ENCODE measurements at places on chromosomes 4 and X. TPM values are rescaled to one million over a fixed set of nuclear protein-coding genes. Genes with fewer than 3 reads are reported as not detected.

The MAGEA3 gene
- total RNA-seq = not detected

The GLRA3 gene
- not detected for total RNA-seq

The AP1S2 gene
- total RNA-seq = 63.4 TPM

The SLC39A8 gene
- total RNA-seq = 295 TPM

The ZNF41 gene
- 10.7 TPM for total RNA-seq

The SH2D1A gene
- 0.44 TPM for total RNA-seq

The PAGE1 gene
- not detected for total RNA-seq

The UGT2B17 gene
- total RNA-seq = not detected

- peaks cover 14% of the 10 kb centered on the region for H3K4me1 ChIP-seq
- no peaks in the 10 kb centered on the region for H3K36me3 ChIP-seq
- H3K27me3 ChIP-seq = peaks cover 4% of the 10 kb centered on the region
- no peak overlapping the region for H3K4me3 ChIP-seq
- H3K27ac ChIP-seq = no peak overlapping the region
- no peak for DNase-seq
Measured at GRCh38 chr4:56659946-56660345, 21.1 kb downstream of the HOPX start.

GRCh38 chr4:141417387-141417786 lies 196.7 kb downstream of the ZNF330 start:
- no peaks in the 10 kb centered on the region for H3K4me1 ChIP-seq
- H3K36me3 ChIP-seq = no peaks in the 10 kb centered on the region
- DNase-seq = no peak
- H3K27me3 ChIP-seq = no peaks in the 10 kb centered on the region

DNA sequence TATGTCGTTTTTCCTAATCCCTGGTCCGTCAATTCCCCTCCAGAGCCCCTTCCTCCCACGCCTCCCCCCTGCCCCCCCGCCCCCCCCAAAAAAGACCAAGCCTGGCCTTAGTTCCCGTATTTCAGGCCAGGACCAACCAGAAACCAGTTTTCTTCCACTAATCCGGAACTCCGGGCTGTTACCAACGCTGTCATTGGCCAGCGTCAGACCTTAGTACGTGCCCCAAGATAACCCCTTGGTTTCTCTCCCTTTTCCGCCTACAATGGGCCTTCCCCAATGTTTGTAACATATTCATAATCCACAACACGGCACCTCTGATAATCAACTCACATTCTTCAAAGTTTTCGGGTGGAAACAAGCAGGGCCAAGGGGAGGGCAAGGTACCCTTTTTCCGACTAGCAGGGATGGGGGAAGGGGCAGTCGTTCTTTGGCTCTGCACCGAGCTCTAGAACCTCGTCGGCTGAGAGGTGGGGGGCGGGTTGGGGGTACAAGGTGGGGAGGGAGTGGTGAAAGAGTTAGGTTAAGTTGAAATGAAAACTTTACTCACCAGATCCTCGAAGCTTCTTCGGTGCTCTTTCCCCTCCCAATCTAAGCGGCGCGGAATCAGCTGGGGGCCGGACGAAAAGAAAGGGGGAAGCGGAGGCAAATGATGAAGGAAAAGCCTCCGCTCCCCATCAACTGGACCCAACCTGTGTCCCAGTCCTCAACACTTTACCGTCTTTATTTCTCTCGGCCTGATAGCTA lies 1.5 kb downstream of the BRWD3 start:
- peaks cover 11% of the 10 kb centered on the region for H3K4me1 ChIP-seq
- no peaks in the 10 kb centered on the region for H3K36me3 ChIP-seq
- DNase-seq = peak; percentile 71
- H3K27me3 ChIP-seq = no peaks in the 10 kb centered on the region

DNA sequence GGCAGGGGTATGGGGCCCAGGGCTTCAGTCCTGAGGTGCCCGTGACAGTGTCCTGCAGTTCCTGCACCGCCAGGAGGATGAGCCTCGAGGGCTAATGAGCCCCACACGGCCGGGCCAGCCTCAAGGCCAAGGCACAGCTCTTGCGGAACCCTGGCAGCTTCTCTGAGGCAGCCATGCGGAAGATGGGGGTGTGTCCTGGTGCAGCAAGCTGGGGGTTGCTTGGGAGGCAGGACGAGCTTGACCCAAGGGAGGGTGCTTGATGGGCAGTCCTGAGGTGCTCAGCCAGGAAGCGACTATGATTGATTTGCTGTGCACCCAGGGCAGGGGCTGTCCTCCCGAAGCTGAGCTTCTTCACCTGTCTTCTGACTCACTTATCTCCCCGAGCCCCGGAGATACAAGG lies 9.1 kb upstream of the FGFR3 start:
- no peak overlapping the region for H3K4me3 ChIP-seq
- H3K4me1 ChIP-seq = no peaks in the 10 kb centered on the region
- no peak for DNase-seq
- no peaks in the 10 kb centered on the region for H3K36me3 ChIP-seq
- no peaks in the 10 kb centered on the region for H3K27me3 ChIP-seq

- DNase-seq = no peak
- H3K27me3 ChIP-seq = no peaks in the 10 kb centered on the region
- no peak overlapping the region for H3K4me3 ChIP-seq
- H3K36me3 ChIP-seq = no peaks in the 10 kb centered on the region
- H3K4me1 ChIP-seq = no peaks in the 10 kb centered on the region
Measured at GRCh38 chr4:152176627-152177214, 359.2 kb downstream of the FBXW7 start.

DNA sequence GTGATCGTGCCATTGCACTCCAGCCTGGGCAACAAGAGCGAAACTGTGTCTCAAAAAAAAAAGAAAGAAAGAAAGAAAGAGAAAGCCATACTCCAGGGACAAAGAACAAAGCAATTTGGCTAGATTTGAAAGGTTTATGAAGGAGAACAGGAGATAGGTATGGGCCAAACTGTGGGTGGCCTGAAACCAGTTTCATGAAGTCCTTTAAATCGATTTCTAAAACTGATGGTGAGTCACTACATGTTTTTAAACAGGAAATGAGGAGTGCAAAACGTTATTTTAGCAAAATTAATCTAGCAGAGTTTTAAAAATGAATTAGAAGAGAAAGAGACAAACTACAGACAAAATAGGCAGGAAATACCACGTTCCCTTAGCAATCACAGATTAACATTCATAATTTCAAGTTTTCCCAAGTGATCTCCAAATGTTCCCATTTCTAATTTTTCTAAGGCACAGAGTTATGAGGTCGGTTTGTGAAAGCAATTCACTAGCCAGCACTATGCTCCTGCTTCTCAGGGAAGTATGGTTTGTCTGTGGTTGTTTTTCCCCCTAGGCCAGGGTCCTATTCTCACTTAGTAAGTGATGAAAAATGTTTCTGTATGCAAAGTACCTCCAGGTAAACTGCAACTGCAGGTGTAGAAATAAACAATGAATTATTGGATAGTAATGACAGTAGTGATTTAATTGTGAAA lies 190.6 kb downstream of the PPP3CA start:
- no peak overlapping the region for H3K27ac ChIP-seq
- no peaks in the 10 kb centered on the region for H3K36me3 ChIP-seq
- H3K4me3 ChIP-seq = no peak overlapping the region
- no peak for DNase-seq

DNA sequence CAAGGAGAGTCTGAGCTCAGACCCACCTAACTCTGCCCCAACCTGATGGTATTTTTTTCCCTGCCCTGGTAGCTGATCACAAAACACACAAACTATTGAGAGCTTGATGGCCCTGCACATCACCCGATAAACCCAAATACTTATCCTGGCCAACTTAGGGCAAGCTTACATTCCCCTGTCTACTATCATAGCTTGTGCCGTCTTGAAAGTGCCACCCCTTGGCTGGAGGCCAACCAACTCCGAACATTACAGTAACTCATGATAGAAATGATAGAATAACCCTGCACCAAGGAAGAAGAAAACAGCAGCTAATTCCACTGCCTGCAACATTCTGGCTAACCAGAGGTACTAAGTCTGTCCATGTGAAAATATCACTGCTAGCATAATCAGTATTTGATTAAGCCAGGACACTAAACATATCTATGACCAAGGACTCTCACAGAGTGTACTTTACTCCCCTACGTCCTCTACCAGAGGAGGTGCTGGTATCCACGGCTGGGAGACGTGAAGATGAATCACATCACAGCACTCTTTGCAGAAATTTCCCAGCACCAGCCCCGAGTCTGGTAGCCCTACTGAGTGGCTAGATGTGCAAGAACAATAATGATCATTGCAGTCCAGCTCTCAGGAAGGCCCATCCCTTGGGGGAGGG lies 8.9 kb downstream of the STBD1 start:
- no peak overlapping the region for H3K27ac ChIP-seq
- no peak for DNase-seq

- H3K27ac ChIP-seq = peak overlapping the region; percentile 78
- no peak for DNase-seq
- no peaks in the 10 kb centered on the region for H3K27me3 ChIP-seq
- H3K4me1 ChIP-seq = peaks cover 34% of the 10 kb centered on the region
Measured at GRCh38 chr4:74109870-74110605, 11.0 kb upstream of the CXCL2 start.

DNA sequence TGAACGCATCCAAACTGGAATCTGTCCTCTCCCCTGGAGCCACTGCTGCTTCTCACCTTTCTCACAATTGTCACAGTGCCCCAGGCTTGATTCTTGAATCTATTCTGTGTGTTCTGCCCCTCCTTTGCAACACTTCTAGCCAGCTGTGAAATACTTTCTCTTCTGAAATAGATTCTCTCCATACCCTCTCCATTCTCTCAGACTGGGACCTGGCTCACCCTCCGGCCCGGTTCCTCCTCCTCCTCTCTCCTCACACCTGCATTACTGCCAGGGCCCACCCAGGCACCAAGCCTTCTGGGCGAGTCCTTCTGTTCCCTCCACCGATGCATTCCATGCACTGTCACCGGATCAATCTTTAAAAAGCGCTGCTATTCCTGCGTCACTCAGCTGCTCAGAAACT lies 336.1 kb downstream of the UNC5C start:
- no peak overlapping the region for H3K27ac ChIP-seq
- no peaks in the 10 kb centered on the region for H3K36me3 ChIP-seq
- no peaks in the 10 kb centered on the region for H3K4me1 ChIP-seq
- H3K27me3 ChIP-seq = no peaks in the 10 kb centered on the region
- H3K4me3 ChIP-seq = no peak overlapping the region
- no peak for DNase-seq

GRCh38 chr4:185811509-185812364 lies at the start of gene SORBS2:
TSS of gene SORBS2 (minus strand) at chr4:185812194. CDS start at chr4:185690571, 121,623 bp downstream.
- no peaks in the 10 kb centered on the region for H3K36me3 ChIP-seq
- peak within 1 kb of the TSS; percentile 71 for H3K27ac ChIP-seq
- no peaks in the 10 kb centered on the region for H3K4me1 ChIP-seq
- DNase-seq = peak; percentile 52
- H3K27me3 ChIP-seq = no peaks in the 10 kb centered on the region
- peak within 1 kb of the TSS; percentile 32 for H3K4me3 ChIP-seq

- H3K36me3 ChIP-seq = no peaks in the 10 kb centered on the region
- H3K27me3 ChIP-seq = no peaks in the 10 kb centered on the region
- DNase-seq = no peak
- no peak overlapping the region for H3K27ac ChIP-seq
Measured at GRCh38 chr4:93063325-93063724, 759.6 kb downstream of the GRID2 start.

DNA sequence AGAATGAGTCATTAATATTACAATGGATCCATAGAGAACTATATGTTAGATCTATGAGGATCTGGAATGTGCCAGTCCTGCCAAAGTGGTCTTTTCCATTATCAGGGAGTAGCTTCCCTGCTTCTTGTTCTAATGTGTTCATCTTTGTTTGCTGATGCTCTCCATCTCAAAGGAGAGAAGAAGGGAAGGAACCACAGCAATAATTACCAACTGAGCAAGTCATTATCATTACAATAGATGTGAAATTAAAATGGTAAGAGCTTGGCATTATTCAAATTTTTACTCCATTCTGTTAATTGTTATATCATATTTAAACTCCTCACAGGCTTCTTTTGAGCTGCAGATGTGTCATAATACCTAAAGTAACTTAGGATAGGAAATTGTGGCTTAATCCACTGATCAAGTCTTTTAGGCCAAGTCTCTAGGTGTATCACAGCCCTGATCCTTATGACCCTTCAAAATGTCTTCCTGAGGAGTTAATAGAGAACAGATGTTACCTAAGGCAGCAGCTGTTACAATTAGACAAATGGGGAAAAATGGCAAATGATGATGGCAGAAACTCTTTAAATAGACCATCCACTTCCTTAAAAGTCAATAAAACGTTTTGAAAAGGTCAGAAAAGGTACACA lies 1492.7 kb upstream of the IGFBP7 start:
- no peak overlapping the region for H3K27ac ChIP-seq
- no peak overlapping the region for H3K4me3 ChIP-seq
- H3K36me3 ChIP-seq = no peaks in the 10 kb centered on the region
- DNase-seq = no peak
- H3K4me1 ChIP-seq = no peaks in the 10 kb centered on the region

GRCh38 chr4:173509036-173510001 lies 20.7 kb downstream of the HAND2 start:
- peaks cover 6% of the 10 kb centered on the region for H3K4me1 ChIP-seq
- H3K36me3 ChIP-seq = no peaks in the 10 kb centered on the region
- peaks cover 97% of the 10 kb centered on the region for H3K27me3 ChIP-seq
- peak overlapping the region; percentile 34 for H3K4me3 ChIP-seq
- no peak overlapping the region for H3K27ac ChIP-seq

DNA sequence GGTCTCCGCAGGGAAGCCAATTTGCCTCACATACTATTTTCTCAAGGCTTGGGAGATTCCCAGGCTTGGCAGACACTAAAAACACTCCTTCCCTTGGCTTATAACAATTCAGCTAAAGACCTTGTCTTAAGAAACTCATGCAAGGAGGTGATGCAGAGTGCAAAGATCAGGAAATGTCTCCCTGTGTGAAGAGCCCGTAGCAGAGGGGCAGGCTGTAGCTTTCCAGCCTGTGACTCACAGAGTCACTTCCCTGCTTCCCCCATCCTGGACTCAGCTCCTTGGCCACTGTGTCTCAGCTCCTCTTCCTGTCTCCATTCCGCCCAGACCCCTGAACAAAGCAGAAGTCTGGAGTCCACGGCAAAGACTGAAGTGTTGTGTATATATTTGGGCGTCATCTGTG lies 56.1 kb downstream of the KDR start:
- H3K4me1 ChIP-seq = no peaks in the 10 kb centered on the region
- H3K4me3 ChIP-seq = no peak overlapping the region
- no peaks in the 10 kb centered on the region for H3K36me3 ChIP-seq
- H3K27me3 ChIP-seq = no peaks in the 10 kb centered on the region
- no peak for DNase-seq
- peak overlapping the region; percentile 35 for H3K27ac ChIP-seq

DNA sequence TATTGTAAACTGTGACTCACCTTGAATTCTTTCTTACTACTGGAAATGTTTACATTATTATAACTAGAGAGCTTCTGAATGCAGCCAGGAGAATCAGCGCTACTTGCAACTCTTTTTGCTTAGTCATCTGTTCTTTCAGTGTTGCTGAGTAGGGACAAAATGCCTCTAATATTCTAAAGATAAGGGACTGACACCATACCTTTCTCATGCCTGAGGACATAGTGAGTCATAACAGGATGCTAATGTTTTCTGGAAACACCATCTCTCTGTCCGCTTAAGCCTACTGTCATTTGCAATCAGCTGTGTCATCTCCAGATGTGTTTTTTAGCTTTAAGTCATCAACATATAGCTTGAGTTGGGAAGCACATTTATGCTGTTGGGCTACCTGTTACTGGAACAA lies 108.3 kb downstream of the QRFPR start:
- H3K4me1 ChIP-seq = no peaks in the 10 kb centered on the region
- no peak for DNase-seq
- H3K4me3 ChIP-seq = no peak overlapping the region
